Endothelial cell (in vitro differentiated cells): ENCODE measurements at places on chromosomes 11 and 22. TPM values are rescaled to one million over a fixed set of nuclear protein-coding genes. Genes with fewer than 3 reads are reported as not detected.

DNA sequence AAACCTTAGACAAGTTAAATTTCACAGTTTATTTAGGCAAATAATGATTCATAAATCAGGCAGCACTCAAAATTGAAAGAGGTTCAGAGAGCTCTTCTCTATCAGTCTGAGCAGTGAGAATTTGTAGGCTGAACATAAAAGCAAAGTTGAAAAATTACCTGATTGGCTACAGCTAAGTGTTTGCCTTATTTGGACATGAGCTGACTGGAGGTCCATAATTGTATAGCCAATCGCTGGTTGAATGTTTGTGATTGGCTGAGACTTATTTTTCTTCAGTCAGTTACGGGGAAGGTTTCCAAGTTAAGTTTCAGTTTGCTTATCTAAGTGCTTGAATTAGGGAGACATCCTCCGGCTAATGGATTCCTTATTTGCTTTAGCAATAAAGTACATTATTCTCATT, 527.5 kb downstream of the CNTN5 start:
- H3K27ac ChIP-seq, result no peak overlapping the region
- H3K27me3 ChIP-seq, result no peaks in the 10 kb centered on the region
- H3K4me3 ChIP-seq, result no peak overlapping the region
- no peak for DNase-seq

DNA sequence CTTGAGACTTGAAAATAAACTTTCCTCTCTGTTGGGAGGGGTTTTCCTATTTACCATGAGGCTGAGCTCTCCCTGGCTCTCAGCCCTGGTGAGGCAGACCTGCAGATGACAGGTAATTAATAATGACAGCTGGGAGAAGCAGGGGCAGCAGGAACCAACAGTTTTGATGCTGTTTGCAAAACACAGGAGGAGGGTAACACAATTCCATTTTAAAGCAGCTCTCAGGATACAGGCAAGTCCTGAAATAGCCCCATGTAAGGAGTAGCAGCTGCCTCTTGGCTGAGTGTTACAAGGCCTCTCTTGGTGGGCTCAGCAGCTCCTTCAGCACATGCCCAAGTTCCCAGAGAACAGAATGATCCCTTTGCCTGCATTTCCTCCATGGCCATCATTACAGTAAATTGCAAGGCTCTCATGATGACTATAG, 13.3 kb downstream of the PARVA start:
- DNase-seq, result no peak
- no peaks in the 10 kb centered on the region for H3K4me1 ChIP-seq
- H3K27ac ChIP-seq, result no peak overlapping the region
- no peak overlapping the region for H3K4me3 ChIP-seq
- no peaks in the 10 kb centered on the region for H3K27me3 ChIP-seq

Gene OR4C12
- not detected for total RNA-seq

- no peak for DNase-seq
- no peak overlapping the region for H3K4me3 ChIP-seq
- H3K4me1 ChIP-seq, result peaks cover 13% of the 10 kb centered on the region
- H3K27me3 ChIP-seq, result peaks cover 6% of the 10 kb centered on the region
These were observed 340.8 kb downstream of the MN1 start for GRCh38 chr22:27460591-27461347.

Gene CCDC73
- not detected for total RNA-seq

GRCh38 chr11:120121914-120122473, 15.9 kb downstream of the TRIM29 start:
- H3K36me3 ChIP-seq, result no peaks in the 10 kb centered on the region
- H3K4me1 ChIP-seq, result peaks cover 3% of the 10 kb centered on the region
- H3K27ac ChIP-seq, result no peak overlapping the region

Gene CALCB
- 0.28 TPM for total RNA-seq

Gene PHETA2
- 3.5 TPM for total RNA-seq

Gene GRAMD1B
- 49.6 TPM for total RNA-seq

DNA sequence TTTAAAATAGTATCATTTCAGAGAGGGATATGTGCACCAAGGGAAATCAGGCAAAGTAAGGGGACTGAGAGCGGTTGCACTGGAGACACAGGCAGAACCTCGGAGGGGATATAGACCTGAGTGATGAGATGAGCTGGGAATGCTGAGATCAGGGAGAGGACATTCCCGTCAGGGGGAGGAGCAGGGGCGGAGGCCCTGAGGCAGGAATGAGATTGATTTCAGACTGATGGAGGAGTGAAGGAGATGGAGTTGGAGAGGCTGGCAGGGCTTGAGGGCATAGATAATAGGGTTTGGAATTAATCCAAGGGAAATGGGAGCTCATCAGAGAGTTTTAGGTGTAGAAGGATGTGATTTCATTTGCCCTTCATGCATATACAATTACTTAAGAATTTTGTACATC, 13.2 kb downstream of the CD6 start:
- H3K4me1 ChIP-seq, result peaks cover 6% of the 10 kb centered on the region
- H3K4me3 ChIP-seq, result no peak overlapping the region
- no peak overlapping the region for H3K27ac ChIP-seq
- H3K27me3 ChIP-seq, result peaks cover 2% of the 10 kb centered on the region
- no peak for DNase-seq

GRCh38 chr22:43440556-43440955, 28.7 kb downstream of the MPPED1 start:
- no peak for DNase-seq
- no peak overlapping the region for H3K4me3 ChIP-seq
- H3K27ac ChIP-seq, result no peak overlapping the region
- no peaks in the 10 kb centered on the region for H3K36me3 ChIP-seq

Gene PDE3B
- 4.0 TPM for total RNA-seq

DNA sequence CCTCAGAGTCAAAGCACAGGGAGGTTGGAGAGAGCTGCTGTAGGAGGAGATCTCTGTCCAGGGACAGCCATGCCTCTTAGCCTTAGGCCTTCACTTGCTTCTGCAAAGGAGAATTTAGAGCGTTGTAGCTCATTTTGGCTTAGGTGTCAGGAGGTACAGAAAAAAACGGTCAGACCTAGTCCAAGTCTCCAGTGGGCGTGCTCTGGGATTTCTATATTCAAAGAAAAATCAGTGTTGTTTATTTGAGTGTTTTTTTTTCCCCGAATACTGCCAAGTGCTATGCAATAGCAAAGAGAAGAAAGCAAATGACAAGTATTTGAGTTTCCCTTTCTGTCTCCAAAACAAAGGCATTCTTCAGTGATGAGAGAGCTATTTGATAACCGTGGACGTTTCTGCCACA, 22.7 kb upstream of the OPCML start:
- H3K4me1 ChIP-seq, result peaks cover 38% of the 10 kb centered on the region
- H3K27ac ChIP-seq, result peak overlapping the region; percentile 71
- no peak for DNase-seq
- H3K36me3 ChIP-seq, result no peaks in the 10 kb centered on the region
- peaks cover 8% of the 10 kb centered on the region for H3K27me3 ChIP-seq

Gene MYBPC3
- not detected for total RNA-seq

Gene SMIM35
- not detected for total RNA-seq

Gene CYB5R3
- total RNA-seq, result 125 TPM

Gene PRCP
- total RNA-seq, result 445 TPM

DNA sequence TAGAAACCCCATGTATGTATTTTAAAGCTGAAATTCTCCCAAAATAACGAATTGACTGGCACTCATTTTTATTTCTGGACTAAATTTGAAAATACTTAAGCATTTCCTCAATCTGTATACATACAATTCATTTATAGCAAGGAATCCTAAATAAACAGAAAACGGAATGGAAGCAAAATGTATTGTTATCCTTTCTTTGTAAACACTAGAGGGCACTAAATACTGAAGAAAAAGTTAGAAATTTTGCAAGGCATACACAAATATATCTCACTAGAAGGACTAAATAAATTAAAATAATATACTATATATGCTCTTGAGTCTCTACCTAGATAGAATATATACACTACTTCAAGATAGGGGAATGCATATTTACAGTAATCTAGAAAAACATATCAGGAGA, 23.1 kb upstream of the ANO5 start:
- H3K27ac ChIP-seq, result no peak overlapping the region
- no peaks in the 10 kb centered on the region for H3K36me3 ChIP-seq
- no peaks in the 10 kb centered on the region for H3K4me1 ChIP-seq
- H3K27me3 ChIP-seq, result no peaks in the 10 kb centered on the region
- H3K4me3 ChIP-seq, result no peak overlapping the region

GRCh38 chr22:26972286-26972685, 314.9 kb downstream of the MIAT start:
- H3K4me3 ChIP-seq, result no peak overlapping the region
- no peak for DNase-seq
- H3K27me3 ChIP-seq, result no peaks in the 10 kb centered on the region
- H3K27ac ChIP-seq, result no peak overlapping the region

Gene ANKK1
- 0.18 TPM for total RNA-seq

DNA sequence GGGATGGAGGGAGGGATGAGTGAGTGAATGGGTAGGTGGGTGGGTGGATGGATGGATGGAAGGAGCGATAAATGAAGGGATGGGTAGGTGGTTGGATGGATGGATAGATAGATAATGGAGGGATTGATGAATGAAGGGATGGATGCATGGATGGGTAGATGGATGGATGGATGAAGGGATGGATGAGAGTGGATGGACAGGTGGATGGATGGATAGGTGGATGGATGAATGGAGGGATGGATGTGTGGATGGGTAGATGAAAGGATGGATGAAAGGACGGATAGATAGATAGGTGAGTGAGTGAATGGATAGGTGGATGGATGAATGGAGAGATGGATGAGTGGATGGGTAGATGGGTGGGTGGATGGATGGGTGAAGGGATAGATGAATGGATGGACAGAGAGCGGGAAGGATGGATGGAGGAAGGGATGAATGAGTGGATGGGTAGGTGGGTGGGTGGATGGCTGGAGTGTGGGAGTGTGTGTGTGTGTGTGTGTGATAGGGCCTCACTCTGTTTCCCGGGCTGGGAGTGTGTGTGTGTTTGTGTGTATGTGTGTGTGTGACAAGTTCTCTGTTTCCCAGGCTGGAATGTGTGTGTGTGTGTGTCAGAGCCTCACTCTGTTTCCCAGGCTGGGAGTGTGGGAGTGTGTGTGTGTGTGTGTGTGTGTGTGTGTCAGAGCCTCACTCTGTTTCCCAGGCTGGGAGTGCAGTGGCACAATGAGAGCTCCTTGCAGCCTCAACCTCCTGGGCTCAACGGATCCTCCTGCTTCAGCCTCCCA, 2.1 kb upstream of the PRR33 start:
- H3K27me3 ChIP-seq, result peaks cover 2% of the 10 kb centered on the region
- H3K4me3 ChIP-seq, result no peak overlapping the region
- H3K4me1 ChIP-seq, result no peaks in the 10 kb centered on the region
- DNase-seq, result no peak
- H3K27ac ChIP-seq, result no peak overlapping the region

DNA sequence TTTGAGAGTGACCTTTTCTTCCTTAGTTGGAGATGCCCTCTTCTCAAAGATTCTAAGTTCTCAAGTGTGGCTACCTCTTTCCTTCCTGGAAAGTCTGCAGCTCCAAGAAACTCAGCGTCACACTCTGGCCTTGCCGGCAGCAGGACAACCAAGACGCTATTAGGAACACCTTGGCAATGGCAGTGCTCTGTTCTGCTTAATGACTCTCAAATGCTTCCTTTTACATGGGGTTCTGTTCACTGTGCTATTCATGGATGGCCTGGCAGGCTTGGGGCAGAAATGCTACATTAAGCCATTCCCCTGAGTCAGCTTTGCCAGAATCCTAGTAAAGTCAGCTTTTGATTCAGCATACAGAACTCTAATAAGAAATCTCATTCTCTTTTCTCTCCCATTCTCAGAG, 25.9 kb downstream of the LARGE2 start:
- H3K27ac ChIP-seq, result no peak overlapping the region
- peak overlapping the region; percentile 29 for H3K4me3 ChIP-seq
- DNase-seq, result no peak
- no peaks in the 10 kb centered on the region for H3K4me1 ChIP-seq
- peaks cover 6% of the 10 kb centered on the region for H3K27me3 ChIP-seq

GRCh38 chr11:30911247-30911646, 325.1 kb upstream of the MPPED2 start:
- no peaks in the 10 kb centered on the region for H3K4me1 ChIP-seq
- H3K27ac ChIP-seq, result no peak overlapping the region
- no peaks in the 10 kb centered on the region for H3K36me3 ChIP-seq
- H3K4me3 ChIP-seq, result no peak overlapping the region
- DNase-seq, result no peak
- no peaks in the 10 kb centered on the region for H3K27me3 ChIP-seq

DNA sequence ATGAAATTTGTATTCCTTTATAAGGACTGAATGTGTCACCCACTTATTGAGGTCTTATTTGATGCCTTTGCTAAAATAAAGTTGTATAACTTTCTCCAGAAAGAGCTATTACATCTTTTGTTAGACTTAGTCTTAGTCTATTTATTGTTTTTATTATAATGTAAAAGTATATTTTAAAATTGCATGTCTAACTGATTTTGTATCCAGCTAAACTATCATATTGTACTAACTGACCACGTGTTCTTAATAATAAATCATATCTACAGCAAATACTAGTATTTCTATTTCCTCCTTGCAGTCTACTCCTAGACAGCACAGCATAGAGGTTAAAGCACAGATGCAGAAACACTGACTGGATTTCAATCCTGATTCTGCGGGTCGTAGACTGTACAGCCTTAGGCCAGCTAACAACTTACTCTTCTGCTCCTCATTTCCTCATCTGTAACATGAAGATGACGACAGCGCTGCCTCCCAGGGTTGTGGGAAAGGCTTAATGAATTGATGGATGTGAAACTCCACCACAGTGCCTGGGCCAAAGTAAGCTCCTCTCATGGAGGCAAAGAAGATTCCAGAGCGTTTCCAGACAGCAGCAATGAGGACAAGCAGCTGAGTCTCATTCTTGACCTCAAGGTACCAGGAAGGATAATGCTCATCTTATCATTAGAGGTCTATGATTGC, 13.2 kb downstream of the IFITM10 start:
- H3K36me3 ChIP-seq, result peaks cover 12% of the 10 kb centered on the region
- no peak for DNase-seq
- no peaks in the 10 kb centered on the region for H3K4me1 ChIP-seq
- peaks cover 11% of the 10 kb centered on the region for H3K27me3 ChIP-seq
- H3K27ac ChIP-seq, result no peak overlapping the region

DNA sequence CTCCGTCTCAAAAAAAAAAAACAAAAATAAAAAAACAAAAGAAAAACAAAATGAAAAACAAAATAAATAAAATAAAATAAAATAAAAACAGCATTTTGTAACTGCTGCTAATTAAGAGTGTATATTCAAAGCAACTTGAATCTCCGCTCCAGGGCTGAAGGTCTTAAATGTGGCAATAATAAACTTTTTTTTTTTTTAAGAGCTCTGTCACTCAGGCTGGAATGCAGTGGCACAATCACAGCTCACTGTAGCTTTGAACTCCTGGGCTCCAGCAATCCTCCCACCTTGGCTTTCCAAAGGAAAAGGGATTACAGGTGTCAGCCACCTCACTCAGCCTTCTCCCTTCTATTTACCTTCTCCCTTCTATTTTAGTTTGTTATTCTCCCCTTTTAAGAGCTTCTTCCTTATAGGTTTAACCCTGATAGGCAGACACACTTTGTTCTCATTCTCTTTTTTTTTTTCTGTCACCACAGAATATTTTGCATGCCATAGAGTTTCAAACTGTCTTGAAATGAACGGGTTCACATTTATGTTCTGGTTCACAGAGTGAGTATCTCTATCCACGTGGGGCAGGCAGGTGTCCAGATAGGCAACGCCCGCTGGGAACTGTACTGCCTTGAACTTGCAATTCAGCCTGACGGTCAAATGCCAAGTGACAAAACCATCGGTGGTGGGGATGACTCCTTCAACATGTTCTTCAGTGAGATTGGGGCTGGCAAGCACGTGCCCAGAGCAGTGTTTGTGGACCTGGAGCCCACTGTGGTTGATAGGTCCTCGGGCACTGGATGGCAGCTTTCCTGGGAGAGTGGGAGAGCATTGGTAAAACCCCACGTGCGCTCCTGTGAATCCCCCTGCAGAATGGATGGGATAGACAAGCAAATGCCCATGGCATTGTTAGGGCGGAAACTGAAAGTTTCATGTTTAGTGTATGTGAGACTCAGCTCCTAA, 19.4 kb downstream of the LRRC74B start:
- DNase-seq, result no peak
- H3K4me3 ChIP-seq, result no peak overlapping the region
- no peak overlapping the region for H3K27ac ChIP-seq
- no peaks in the 10 kb centered on the region for H3K36me3 ChIP-seq
- peaks cover 2% of the 10 kb centered on the region for H3K27me3 ChIP-seq

Gene FAM227A
- 2.5 TPM for total RNA-seq
